Right renal pelvis (tissue), 4 donors: ENCODE measurements at places on chromosomes 13 and 19.
A peak's percentile ranks its signal among the peaks of the same experiment; 100 is the strongest.

GRCh38 chr13:113045251-113046127 is 60.1 kb upstream of the F7 start:
- DNase-seq: no peak

DNA sequence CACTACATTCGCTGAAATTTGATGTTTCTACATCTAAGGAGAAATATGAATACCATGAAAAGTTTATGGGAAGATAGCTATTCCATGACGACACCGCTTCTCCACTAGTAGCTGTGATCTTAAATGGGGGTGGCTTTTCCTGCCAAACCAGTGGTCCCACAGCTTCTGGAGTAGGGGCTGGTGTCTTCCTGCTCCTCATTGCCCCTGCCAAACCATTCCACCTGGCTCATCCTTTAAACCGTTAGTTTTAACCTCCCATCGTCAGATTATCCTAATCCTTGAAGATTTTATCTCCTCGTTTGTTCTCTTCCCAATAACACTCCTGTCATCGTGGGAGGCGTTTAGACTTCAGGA is 568 bp upstream of the ZNF230 start:
- DNase-seq: no peak

- no peak for DNase-seq
These were observed 693 bp upstream of the TMED1 start for GRCh38 chr19:10836479-10837330.

DNA sequence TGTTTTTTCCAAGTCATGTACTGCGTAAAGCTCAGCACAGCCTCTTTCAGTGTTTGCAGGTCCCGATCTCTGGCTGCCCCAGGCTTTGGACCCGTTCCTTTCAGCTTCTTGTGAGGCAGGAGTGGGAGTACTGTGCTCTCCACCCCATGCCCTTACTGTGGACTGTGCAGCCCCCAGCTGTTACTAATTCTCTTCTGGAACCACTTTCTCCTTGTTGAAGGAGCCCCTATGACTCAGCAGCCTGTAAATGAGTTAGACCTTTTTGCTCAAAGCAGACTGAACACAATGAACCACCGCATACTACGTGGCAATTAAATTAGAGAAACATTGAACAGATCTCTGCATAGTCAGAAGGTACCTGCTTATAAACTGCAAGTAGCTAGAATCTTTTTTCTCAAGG is 39.0 kb downstream of the SERTM1 start:
- peak; percentile 27 for DNase-seq
